ENCODE measurements at places on chromosomes 16 and 17. TPM values are rescaled to one million over a fixed set of nuclear protein-coding genes. Genes with fewer than 3 reads are reported as not detected.

Gene CACNA1H
- total RNA-seq = 28.9 TPM

Gene IL17C
- total RNA-seq = not detected

Gene COPZ2
- 27.2 TPM for total RNA-seq

Gene TBC1D3
- total RNA-seq = not detected

Gene SLC16A11
- 1.1 TPM for total RNA-seq

Gene MYH2
- not detected for total RNA-seq

Gene CES4A
- 26.5 TPM for total RNA-seq

Gene GALK1
- 50.1 TPM for total RNA-seq

DNA sequence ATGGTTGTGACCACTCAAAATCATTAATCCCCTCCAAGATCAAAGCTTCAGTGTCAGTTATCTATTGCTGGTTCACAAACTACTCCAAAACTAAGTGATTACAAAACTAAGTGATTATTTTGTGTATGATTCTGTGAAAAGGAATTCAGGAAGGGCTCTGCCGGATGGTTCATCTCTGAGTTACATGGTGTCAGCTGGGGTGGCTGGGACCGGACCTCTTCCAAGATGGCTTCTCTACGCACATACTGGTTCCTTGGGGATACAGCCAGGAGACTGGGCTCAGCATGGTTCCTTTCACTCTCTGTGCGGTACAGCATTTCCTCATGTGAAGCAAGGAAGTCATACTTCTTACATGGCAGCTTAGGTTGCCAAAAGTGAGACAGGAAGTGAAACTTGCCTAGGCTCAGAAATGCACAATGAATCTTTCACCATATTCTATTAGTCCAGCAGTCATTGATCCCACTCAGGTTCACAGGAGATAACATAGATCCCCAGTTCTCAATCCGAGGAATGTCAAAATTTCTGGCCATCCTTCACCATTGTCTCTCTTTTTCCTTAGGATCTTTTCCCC is 97.9 kb upstream of the IRX6 start:
- no peak for DNase-seq

DNA sequence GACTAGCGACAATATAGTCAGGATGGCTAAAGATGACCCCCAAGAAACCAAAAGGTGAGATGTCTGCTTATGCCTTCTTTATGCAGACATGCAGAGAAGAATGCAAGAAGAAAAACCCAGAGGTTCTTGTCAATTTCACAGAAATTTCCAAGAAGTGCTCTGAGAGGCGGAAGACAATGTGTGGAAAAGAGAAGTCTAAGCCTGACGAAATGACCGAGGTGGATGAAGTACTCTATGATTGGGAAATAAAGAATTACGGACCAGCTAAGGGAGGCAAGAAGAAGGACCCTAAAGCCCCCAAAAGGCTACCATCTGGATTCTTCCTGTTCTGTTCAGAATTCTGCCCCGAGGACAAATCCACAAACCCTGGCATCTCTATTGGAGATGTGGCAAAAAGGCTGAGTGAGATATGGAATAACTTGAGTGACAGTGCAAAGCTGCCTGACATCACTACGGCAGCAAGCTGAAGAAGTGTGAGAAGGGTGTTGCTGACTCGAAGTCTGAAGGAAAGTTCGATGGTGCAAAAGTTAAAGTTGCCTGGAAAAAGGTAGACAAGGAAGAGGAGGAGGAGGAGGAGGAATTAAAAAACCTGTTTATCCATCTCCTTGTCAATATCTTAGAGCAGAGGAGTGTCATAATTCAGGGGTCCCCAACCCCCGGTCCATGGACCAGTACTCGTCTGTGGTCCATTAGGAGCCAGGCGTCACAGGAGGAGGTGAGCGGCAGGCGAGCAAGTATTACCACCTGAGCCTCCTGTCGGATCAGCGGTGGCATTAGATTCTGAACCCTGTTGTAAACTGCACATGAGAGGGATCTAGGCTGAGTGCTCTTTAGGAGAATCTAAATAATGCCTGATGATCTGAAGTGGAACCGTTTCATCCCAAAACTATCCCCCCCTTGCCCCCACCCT is 25.1 kb upstream of the ADGRG1 start:
- no peak for DNase-seq

DNA sequence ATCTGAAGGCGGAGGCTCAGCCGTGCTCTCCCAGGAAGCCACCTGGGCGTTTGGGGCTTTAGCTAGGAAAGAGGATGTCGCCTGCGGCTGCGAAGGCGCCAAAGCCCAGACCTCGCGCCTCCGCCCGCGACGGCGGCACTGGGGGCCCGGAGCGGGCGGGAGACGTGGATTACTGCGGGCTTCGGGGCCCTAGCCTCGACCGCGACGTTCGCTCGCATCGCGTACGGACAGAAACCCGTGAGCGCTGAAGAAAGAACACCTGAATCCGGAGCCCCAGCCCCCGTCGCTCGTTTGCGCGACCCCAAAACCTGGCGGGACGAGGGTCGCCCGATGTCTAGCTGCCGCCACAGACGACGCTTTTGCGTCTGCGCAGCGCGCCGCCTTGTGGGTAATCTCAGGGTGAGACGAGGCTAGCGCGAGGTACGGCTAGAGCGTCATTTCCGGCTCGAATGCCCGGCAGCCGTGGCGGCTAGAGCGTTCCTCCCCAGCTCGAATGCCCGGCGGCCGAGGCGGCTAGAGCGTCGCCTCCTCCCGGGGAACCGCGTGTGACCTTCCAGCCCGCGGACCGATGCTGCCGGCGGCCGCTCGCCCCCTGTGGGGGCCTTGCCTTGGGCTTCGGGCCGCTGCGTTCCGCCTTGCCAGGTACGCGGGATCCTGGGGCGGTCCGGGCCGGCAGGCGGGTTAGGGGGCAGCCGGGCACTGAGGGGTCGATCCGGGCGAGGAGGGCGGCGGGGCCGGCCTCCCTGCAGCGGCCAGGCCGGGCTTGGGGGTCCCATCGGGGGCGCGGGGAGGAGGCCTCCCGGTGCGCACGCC is at the start of gene MRPL12:
Gene MRPL12 (plus strand): TSS at position 434 of the 813 bp plus-strand sequence. CDS start 135 bp downstream, at position 569.
- DNase-seq = peak; percentile 96

GRCh38 chr17:44722254-44722653 is 13.8 kb downstream of the DBF4B start:
- no peak for DNase-seq

DNA sequence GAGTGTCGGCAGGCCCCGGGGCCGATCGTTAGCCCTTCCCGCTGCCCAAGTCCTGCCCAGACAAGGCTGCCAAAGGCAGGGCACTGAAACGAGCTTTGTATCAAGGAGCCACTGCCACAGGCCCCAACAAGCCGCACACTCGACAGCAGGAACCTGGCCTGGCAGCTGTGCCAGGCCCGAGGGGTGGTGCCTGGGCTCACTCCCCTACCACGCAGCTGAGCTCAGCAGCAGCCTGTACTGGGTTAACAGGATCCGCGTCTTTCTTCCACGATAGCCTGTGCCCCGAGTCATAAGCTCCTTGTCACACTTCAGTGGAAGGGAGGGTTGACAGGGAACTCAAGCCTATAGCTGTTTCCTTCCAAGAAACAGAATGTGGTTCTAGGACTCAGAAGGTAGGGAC is 87.9 kb downstream of the ABR start:
- DNase-seq = no peak

DNA sequence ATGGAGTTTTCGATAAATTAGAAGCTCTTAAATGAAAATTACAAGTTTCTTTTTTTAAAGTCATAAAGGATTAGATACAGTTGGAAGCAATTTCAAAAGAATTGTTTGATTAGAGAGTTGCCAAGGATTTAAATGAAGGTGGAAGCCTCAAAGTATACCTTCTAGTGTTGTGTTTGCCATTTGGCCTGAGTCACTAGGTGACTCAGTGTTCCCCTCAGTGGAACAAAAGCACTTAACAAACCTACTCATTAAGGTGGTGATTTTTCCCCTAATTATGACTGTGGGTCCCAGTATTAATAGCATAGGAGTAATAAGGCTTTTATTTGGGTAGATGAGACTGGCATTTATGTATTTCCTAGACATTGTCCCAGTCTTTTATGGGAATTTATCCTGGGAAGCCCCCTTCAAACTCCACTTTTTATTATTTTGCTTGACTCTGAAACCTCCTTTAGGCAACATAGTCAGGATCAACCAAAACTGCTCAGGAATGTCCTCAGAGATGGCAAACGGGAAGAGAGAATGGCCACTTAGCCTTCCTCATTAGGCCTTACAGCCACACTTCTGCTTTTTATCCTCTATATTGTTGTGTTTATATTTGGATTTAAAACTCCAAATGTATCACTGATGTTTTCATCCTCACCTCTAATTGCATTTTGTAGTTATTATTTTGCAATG is 161.0 kb downstream of the FTO start:
- DNase-seq = no peak

GRCh38 chr17:57612202-57613071 is 132.7 kb downstream of the CCDC182 start:
- peak; percentile 41 for DNase-seq

DNA sequence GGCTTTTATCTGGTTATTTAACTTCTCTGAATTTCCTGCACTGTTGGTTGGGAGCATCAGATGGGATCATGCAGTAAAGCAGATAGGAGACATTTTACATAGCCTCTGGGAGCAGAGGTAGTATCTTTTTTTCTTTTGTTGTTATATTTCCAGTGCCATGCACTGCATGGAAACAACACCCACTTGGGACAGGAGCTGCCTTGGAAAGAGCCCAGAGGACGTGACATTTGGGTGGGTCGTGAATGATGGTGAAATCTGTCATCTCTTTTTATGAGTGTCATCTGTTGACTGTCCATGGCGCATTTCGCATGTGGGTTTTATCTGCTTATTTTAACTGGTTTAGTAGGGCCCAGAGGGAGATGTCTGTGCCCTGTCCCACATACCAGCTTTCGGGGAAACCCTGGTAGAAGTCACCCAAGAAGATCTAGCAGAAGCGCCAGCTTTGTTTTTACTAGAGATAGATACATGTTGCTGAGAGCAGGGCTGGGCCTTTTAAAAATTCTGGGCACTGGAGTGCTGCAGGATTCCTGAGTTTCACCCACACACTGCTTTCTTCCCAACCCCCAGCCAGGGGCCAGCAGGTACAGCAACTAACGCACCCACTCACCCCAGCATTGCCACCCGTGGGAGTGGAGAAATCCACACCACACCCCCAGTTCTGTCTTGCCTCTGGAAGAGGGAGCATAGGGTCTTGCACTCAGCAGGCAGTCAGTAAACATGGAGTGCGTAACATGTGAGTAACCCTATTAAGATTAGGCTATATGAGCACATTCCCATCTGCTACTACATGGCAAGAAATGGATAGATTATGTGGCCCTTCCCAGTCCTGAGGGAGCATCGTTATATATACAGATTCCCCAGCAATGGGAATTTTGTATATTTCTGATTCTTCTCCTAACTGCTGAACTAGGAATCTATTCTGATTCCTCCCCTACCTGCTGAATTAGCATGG is 8.4 kb upstream of the TERF2 start:
- peak; percentile 35 for DNase-seq

DNA sequence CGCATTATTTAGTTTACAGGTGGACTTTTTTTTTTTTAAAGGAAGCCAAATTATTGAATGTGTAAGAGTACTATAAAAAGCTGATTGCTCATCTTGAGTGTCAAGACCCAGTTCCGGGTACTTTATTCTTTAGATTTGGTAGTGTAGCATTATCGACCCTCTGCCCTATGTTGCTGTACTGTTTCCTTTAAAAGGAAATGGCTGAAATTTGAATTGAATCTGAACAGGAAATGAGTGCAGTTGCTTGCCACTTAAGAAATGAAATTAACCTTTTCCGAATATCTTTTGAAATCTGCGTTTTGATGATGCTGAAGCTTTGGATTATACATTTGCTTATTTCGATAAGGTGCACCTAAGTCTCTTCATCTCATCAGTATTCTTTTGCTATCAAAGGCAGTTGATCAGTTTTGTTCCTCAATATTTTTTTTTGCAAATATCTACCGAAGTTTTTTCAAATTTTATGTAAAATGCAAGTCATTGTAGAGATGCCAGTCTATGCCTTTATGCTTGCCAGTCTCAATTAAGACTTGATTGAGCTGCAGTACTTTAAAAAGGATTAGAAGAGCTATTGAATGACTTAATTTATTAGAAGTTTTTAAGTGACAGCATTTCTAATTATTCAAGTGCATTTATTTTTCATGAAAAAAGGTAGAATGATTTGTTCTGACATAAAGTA is 1.8 kb downstream of the GGNBP2 start:
- DNase-seq = no peak

GRCh38 chr16:21071741-21072140 is 78.9 kb downstream of the DNAH3 start:
- no peak for DNase-seq

DNA sequence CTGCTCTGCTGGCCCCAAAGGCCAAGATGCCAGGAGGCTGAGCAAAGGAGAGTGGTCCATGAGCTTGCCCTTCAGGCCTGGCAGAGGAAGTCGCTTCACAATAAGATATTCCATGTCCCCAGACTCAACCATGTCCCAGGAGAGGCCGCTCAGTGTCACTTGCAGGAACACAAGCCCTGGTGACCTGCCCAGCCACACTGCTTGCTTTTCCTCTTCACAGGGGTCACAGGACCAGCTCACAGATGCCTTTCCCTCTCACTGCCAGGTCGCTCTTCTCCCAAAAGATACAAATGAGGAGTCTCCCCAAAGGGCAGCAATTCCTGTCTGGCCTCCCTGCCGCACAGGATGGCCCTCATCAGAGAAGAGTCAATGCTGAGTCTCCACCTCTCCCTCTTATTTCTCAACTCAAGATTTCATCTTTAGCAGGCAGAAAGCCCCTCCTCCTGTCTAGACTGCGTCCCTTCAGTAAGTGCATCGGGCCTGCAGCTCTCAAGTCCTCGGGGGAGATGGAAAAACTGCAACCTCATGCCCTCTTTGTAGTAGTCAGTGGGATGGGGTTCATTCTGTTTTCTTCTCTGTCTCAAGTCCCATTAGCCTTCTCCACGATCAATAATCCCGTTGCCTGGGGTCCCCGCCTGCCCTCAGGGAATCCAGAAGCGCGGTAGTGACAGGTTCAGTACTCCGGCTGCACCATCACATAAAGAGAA is 5.0 kb downstream of the JUP start:
- no peak for DNase-seq

- DNase-seq = no peak
Observed at GRCh38 chr16:68764862-68765261, 27.8 kb downstream of the CDH1 start.

DNA sequence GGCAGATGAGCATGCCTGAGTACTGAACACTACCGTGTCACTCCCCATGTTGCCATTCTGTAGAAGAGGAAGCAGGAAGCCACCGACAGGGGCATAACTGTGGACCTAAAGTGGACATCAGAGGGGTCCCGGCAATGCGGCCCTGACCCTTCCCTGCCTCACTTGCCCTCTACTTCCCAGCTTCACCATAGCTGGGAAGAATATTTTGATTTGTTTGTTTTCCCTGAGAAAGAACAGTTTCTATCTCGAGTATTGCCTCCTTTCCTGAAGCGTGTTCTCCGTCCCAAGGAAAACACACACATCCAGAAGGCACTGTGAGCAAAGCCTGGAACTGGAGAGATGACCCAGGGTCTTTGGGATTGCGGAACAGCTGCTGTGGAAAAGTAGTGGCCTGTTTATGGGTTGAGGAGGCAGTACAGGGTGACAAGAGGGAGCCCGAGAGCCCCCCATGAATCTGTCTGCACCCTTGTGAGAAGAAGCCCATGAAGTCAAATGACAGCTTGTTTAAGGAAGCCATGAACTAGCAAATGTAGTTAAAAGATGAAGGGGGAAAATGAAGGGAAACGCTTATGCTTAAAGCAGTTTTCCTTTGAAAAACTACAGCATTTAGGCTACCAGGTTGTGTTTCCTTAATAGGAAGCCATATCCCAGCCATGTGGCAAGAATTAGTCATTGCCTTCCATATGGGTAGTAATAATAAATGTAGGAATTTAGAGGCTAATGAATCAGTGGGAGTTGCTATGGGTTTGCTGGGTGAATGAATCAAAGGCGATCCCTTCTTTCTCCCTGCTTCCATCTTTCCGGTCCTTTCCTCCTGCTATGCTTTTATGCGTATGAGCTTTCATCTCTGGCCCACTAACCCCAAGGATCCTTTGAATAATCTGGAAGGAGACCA is 90.0 kb upstream of the TBX2 start:
- DNase-seq = no peak

Measured in Peyer's patch (tissue), 4 donors.